ENCODE measurements at places on chromosomes 1 and 21.

GRCh38 chr21:27033471-27033870, 66.6 kb upstream of the ADAMTS5 start:
- no peak for DNase-seq

DNA sequence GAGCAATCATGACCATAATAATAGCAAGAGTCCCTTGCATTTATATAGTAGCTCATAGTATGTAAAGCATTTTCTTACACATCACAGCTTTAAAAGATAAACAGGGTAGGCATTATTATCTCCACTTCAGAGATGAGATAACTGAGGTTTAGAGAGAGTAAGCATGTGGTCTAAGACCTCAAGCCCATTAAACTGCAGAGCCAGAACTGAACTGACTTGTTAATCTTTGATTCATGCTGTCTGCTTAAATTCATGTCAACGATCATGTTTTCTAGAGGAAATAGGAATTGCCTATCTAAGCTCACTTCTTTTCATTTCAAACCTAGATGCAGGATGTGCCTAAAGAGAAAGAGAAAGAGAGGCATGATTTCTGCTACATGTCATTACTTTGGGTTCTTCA, 524.8 kb downstream of the PTPRC start:
- no peak for DNase-seq

GRCh38 chr1:13732971-13733667, 33.1 kb downstream of the PRDM2 start:
- no peak for DNase-seq

DNA sequence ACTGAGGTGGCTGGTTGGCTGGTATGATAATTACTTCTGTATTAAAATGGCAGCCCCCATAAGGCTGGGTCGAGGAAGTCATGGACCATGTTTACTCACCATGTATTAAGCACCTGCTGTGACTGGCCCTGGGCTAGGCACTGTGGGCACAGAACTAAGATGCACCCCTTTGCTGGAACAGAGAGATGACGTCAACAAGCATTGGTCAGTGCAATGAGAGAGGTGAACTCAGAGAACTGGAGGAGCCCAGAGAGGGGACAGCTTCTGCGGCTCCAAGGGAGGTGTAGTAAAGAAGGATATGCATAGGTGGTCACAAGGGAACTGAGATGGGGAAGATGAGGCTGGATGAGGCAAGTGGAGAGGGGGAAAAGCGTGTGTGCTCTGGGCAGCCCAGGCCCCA, 88.7 kb downstream of the KAZN start:
- no peak for DNase-seq

Data from WERI-Rb-1 (cell line).